Right ventricle myocardium superior (tissue), 1 donor: ENCODE measurements at places on chromosomes 5 and 9.

GRCh38 chr5:172085738-172086137, 79.3 kb upstream of the FBXW11 start:
- no peak for DNase-seq

- DNase-seq: no peak
Measured at GRCh38 chr5:53331463-53331862, 149.0 kb upstream of the FST start.

DNA sequence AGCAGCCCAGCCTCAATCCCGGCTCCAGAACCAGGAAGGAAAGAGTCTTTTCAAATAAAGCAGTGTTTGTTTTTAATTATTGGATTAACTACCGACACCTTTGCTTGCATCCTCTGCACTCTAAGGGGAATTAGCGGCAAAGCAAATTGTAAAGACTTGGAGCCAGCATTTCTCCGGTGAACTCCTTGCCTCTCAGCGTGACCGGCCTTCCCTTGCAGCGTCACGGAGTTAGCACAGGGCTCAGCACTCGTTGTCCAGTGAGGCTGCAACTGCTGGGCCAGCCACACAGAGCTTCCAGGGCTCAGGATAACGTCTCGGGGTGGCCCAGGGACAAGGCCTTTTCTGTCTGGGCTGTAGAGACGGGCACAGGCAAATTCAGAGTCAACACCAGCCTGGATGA, 180.6 kb downstream of the OLFM1 start:
- DNase-seq: no peak

DNA sequence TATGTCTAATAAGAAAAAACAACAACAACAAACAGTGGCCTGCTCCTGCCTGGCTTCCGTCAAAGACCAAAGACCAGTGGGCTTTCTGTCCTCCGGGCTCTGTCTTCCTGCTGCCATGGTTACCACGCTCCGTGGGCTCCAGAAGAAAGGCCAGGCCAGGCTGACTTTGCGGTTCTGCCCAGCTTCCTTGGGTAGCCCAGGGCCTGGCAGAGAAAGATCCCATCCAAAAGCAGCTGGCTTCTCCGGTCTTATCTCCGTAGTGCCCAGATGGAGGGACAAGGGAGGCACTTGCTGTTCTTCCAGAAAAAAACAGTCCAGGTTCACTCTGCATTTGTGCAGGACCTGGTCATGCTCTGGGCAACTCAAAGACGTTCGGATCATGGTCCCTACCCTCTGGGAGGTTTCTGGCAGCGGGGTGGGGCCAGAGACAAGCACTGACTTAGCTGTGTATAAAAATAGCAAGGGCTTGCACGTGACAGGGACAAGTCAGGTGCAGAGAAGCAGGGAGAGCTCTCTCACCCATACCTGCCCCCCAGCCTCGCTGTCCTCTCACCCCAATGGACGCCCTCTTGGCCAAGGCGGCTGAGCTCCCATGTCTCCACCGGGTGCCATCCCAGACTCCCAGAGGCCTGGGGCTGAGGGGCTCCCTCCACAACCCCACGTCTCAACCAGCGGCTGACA, 212.2 kb downstream of the C9orf50 start:
- peak; percentile 69 for DNase-seq

DNA sequence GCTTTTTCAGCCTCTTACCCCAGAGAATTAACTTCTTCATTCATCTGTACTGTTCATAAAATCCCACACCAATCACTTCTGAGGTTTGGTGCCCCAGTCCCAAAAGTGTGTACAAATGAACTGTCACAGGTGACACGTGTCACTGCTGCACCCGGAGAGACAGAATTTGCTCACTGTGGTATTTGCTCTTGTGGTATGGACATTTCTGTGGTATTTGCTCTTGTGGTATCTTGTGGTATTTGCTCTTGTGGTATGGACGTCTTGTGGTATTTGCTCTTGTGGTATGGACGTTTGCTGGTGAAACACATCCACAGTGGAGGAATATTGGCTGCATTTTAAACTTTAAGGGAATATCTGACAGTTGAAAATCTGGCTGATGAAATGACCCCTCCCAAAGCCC, 214.9 kb upstream of the DAP start:
- no peak for DNase-seq

DNA sequence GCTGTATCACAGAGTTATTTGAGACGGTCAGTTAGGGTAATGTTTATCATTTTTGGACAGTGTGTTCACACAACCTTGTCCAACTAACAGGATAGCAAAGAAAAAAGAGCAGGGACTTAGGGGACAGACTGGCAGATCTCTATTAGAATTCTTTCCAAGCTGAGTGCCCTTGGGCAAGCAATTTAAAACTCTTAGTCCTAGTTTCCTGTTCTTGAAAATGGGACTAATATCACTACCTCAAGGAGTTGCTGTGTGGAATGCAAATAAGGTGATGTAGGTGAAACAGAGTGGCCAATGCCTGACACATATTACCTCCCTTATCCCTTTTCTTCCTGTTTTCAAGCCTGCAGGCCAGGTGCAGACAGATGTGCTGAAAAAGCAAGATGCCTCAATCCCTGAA, 186.7 kb downstream of the PAPPA start:
- DNase-seq: no peak

GRCh38 chr5:150291388-150292385, 2.1 kb upstream of the CAMK2A start:
- DNase-seq: no peak
